ENCODE measurements at places on chromosomes 13 and 19.
A peak's percentile ranks its signal among the peaks of the same experiment; 100 is the strongest.

- H3K36me3 ChIP-seq = no peaks in the 10 kb centered on the region
- no peak overlapping the region for H3K4me3 ChIP-seq
- H3K27me3 ChIP-seq = no peaks in the 10 kb centered on the region
- H3K27ac ChIP-seq = no peak overlapping the region
- no peak for DNase-seq
These were observed 255.3 kb downstream of the TEX29 start for GRCh38 chr13:111575719-111576118.

- no peak for DNase-seq
- no peak overlapping the region for H3K27ac ChIP-seq
- H3K36me3 ChIP-seq = peaks cover 3% of the 10 kb centered on the region
- no peaks in the 10 kb centered on the region for H3K27me3 ChIP-seq
- no peaks in the 10 kb centered on the region for H3K4me1 ChIP-seq
These were observed 43.0 kb downstream of the METTL21C start for GRCh38 chr13:102651892-102652291.

DNA sequence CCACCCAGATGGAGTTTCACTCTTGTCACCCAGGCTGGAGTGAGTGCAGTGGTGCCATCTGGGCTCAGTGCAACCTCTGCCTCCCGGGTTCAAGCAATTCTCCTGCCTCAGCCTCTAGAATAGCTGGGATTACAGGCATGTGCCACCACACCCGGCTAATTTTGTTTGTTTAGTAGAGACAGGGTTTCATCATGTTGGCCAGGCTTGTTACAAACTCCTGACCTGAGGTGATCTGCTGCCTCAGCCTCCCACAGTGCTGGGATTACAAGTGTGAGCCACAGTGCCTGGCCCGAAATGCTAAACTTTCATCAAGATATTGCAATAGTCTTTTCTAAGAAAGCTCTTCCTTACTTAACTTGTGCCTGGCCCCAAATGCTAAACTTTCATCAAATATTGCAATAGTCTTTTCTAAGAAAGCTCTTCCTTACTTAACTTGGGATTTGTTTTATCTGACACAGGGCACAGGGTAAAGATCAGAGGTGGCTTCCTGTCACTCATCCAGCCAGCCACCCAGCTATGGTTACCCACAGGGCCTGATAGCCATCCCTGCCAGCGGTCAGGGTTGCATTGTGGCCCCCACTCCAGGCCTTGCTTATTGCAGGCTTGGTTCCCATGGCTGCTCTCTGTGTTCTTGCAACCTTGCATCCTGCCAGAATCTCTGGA lies 352.3 kb upstream of the TMTC4 start:
- H3K27me3 ChIP-seq = peaks cover 3% of the 10 kb centered on the region
- H3K4me1 ChIP-seq = no peaks in the 10 kb centered on the region
- no peak overlapping the region for H3K27ac ChIP-seq
- H3K36me3 ChIP-seq = no peaks in the 10 kb centered on the region
- DNase-seq = no peak

GRCh38 chr19:57935731-57936130 lies 529 bp upstream of the ZNF418 start:
- no peak for DNase-seq
- no peaks in the 10 kb centered on the region for H3K4me1 ChIP-seq
- H3K4me3 ChIP-seq = no peak overlapping the region

- no peaks in the 10 kb centered on the region for H3K36me3 ChIP-seq
- no peaks in the 10 kb centered on the region for H3K27me3 ChIP-seq
- no peak for DNase-seq
- H3K27ac ChIP-seq = peak overlapping the region; percentile 53
- peaks cover 31% of the 10 kb centered on the region for H3K4me1 ChIP-seq
These were observed 85.8 kb upstream of the UBL3 start for GRCh38 chr13:29936051-29936813.

GRCh38 chr19:53960187-53960586 lies 2.5 kb upstream of the CACNG8 start:
- DNase-seq = no peak
- no peak overlapping the region for H3K27ac ChIP-seq
- H3K4me1 ChIP-seq = no peaks in the 10 kb centered on the region
- H3K36me3 ChIP-seq = no peaks in the 10 kb centered on the region
- no peak overlapping the region for H3K4me3 ChIP-seq
- H3K27me3 ChIP-seq = peaks cover 72% of the 10 kb centered on the region

GRCh38 chr13:24124789-24125476 lies 35.6 kb upstream of the SPATA13 start:
- peaks cover 3% of the 10 kb centered on the region for H3K4me1 ChIP-seq
- H3K36me3 ChIP-seq = no peaks in the 10 kb centered on the region
- no peak overlapping the region for H3K4me3 ChIP-seq
- H3K27me3 ChIP-seq = peaks cover 10% of the 10 kb centered on the region
- no peak overlapping the region for H3K27ac ChIP-seq

GRCh38 chr13:111845621-111846351 lies 221.2 kb upstream of the SOX1 start:
- H3K4me3 ChIP-seq = no peak overlapping the region
- no peaks in the 10 kb centered on the region for H3K4me1 ChIP-seq
- no peak overlapping the region for H3K27ac ChIP-seq
- peaks cover 3% of the 10 kb centered on the region for H3K27me3 ChIP-seq
- no peak for DNase-seq

DNA sequence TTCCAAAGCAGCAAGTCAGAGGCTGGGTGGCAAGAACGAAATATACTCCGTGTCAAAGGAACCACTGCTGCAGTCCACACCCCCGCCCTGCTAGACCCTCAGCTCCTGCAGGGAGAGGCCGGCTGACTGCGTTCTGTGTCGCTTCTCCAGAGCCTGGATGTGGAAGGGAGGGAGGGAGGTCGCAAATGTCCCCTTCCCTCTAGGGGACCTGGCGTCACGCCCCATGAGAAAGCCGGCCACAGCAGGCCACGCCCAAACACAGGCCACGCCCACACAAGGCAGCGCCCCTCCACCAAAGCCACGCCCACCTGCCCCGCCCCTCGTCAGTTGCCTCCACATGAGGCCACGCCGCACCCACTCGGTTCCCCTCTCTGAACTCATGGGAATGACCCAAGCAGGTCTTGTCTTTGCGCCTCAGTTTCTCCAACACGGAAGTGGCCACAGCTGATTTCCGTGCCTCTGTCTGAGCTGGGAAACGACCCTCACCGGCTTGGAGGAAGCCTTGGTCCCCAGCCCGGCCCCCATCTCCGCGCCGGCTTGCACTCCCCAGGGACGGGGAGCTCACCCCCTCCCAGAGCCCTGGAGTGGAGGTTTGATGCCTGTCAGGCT lies 38.4 kb upstream of the TCF3 start:
- peaks cover 8% of the 10 kb centered on the region for H3K27me3 ChIP-seq
- no peaks in the 10 kb centered on the region for H3K4me1 ChIP-seq
- no peaks in the 10 kb centered on the region for H3K36me3 ChIP-seq
- no peak overlapping the region for H3K27ac ChIP-seq
- H3K4me3 ChIP-seq = no peak overlapping the region
- DNase-seq = peak; percentile 60

GRCh38 chr13:93225610-93226009 lies 997 bp upstream of the GPC6 start:
- H3K36me3 ChIP-seq = no peaks in the 10 kb centered on the region
- no peak for DNase-seq
- H3K4me3 ChIP-seq = no peak overlapping the region
- H3K27ac ChIP-seq = no peak overlapping the region
- H3K27me3 ChIP-seq = peaks cover 3% of the 10 kb centered on the region
- H3K4me1 ChIP-seq = no peaks in the 10 kb centered on the region

DNA sequence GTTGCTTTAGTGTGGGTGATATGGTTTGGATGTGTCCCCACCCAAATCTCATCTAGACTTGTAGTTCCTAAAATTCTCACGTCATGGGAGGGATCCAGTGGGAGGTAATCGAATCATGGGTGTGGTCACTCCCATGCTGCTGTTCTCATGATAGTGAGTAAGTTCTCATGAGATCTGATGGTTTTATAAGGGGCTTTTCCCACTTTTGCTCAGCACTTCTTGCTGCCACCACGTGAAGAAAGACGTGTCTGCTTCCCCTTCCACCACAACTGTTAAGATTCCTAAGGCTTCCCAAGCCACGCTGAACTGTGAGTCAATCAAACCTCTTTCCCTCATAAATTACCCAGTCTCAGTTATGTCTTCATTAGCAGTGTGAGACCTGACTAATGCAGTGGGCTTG lies 26.0 kb downstream of the OR10H4 start:
- H3K4me3 ChIP-seq = no peak overlapping the region
- H3K27ac ChIP-seq = no peak overlapping the region
- H3K36me3 ChIP-seq = no peaks in the 10 kb centered on the region
- DNase-seq = no peak
- H3K4me1 ChIP-seq = no peaks in the 10 kb centered on the region
- H3K27me3 ChIP-seq = peaks cover 29% of the 10 kb centered on the region

GRCh38 chr19:40091205-40092129 lies 724 bp upstream of the ZNF780A start:
- H3K4me1 ChIP-seq = peaks cover 10% of the 10 kb centered on the region
- H3K36me3 ChIP-seq = no peaks in the 10 kb centered on the region
- H3K27me3 ChIP-seq = no peaks in the 10 kb centered on the region

Measured in T-cell (primary cell).